Bronchial epithelial cell (primary cell): ENCODE measurements at places on chromosomes 2 and 18. TPM values are rescaled to one million over a fixed set of nuclear protein-coding genes. Genes with fewer than 3 reads are reported as not detected.

DNA sequence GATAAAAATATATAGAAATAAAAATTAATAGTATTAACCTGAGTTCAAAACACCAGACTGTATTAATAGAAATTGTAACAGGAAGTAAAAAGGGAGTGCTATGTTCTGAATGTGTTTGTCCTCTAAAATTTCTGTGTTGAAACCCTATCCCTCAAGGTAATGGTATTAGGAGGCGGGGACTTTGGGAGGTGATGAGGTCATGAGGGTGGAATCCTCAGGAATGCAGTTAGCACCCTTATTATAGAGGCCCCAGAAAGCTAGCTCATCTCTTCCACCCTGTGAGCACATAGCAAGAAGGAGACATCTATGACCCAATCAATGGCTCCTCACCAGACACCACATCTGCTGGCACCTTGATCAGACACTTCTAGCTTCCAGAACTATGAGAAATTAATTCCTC is 124.5 kb downstream of the CMPK2 start:
- DNase-seq: no peak

EGR4 gene
- not detected in 2 replicates for total RNA-seq

RAD51AP2 gene
- 0.13 TPM in 1 of 2 replicates, not detected in the other for total RNA-seq

GRCh38 chr2:169759987-169760386 is 26.4 kb downstream of the KLHL23 start:
- no peak for DNase-seq

SP9 gene
- total RNA-seq: not detected in 2 replicates
